NCI-H524 treated with DMSO at 0.1 percent for 48 hours (cell line): ENCODE measurements at places on chromosomes 11 and 22.

DNA sequence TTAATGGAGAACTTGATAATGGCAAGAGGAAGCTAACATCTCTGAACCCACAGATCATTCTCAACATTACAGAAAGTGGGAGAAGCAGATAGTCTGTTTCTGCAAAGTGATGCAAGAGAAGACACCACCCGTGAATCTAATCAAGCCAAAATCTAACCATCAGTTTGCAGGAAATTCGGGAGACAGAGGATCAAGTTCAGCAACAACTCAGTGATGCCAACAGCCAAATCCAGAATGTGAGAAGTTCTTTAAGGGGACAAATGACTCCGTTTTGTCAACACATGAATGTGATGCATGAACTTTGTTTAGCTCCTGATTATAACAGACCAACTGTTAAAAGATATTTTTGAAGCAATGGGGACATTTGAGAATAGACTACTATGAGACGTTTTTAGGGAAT lies 95.2 kb upstream of the LDLRAD3 start:
- DNase-seq, result no peak

DNA sequence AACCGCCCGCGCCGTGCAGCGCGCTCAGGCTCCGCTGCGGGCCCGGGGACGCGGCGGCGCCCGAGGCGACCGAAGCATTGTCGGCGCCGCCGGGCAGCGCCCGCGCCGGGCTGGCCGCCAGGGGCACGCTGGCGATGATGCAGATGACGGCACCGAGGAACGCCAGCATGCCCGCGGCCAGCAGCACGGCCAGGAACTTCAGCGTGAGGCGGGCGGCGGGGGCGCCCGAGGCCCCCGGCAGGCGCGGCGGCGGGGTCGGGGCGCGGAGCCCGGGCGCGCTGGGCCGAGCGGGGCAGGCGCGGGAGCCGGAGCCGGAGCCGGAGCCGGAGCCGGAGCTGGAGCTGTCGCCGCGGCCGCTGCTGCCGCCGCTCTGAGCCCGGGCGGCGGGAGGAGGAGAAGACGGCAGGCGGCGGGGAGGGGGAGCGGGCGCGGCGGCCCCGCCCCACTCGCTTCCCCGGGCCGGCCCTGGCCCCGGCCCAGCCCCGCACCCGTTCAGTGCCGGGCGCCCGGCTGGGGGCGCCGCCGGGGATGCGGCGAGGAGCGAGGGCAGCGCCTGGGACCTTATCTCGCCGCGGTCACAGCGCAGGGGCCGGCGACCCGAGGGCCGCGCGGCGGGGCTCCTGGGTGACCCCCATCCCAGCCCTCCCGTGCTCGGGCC lies at the start of gene NPTXR:
TSS of gene NPTXR (minus strand) at position 372 of the 658 bp plus-strand sequence.
- no peak for DNase-seq

DNA sequence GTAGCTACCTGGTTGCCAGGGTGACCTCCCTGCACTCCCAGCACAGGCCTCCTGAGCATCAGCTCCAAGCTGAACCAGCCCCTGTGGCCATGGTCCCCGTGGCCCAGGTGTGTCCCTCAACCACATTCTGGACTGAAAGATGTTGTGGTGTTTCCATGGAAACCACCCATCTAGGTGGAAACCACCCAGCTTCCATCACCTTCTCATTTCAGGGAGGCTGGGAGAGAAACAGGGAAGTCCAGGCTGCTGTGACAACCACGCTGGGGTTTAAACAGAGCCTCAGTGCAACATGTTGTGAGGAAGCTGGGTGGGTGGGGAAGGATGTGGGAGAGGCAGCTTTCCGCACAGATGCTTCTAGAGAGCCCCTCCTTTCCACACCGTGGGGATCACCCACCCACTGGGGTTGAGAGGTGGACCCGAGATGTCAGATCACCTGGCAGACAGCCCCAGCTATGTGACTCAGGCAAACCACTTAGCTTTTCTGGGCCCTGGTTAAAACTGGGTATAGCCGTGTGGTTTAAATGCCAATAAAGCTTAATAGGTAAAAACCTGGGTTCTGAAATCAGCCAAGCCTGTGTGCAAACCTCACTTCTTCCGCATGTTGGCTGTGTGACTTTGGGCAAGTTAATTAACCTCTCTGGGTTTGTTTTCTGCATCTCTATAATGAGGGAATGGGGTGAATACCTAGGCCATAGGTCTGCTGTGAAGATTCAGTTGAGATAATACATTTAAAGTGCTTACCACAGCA lies 46.4 kb downstream of the CD82 start:
- DNase-seq, result no peak

GRCh38 chr11:112999520-112999919 lies 38.3 kb downstream of the NCAM1 start:
- DNase-seq, result no peak

DNA sequence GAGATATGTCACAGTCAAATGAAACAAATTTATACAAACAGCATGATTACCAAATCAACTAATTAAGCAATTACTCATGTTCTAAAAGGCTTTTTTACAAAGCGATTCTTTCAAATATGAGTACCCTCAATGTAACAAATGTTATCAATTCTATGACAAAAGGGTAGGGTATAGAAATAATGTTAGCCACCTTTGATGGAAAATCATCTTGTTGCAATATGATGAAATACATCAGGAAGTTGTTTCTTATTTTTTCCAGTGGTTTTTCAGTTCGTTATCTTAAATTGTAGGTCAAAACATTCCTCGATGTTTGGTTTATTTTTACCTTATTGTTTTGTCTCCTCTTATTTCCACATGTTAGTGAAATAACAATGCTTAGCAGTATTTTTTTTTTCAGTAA lies 6.5 kb downstream of the ARHGEF12 start:
- no peak for DNase-seq

- DNase-seq, result no peak
Observed at GRCh38 chr22:17734187-17734586, 40.1 kb downstream of the BID start.

GRCh38 chr11:116217006-116217405 lies 555.8 kb downstream of the BUD13 start:
- DNase-seq, result no peak

DNA sequence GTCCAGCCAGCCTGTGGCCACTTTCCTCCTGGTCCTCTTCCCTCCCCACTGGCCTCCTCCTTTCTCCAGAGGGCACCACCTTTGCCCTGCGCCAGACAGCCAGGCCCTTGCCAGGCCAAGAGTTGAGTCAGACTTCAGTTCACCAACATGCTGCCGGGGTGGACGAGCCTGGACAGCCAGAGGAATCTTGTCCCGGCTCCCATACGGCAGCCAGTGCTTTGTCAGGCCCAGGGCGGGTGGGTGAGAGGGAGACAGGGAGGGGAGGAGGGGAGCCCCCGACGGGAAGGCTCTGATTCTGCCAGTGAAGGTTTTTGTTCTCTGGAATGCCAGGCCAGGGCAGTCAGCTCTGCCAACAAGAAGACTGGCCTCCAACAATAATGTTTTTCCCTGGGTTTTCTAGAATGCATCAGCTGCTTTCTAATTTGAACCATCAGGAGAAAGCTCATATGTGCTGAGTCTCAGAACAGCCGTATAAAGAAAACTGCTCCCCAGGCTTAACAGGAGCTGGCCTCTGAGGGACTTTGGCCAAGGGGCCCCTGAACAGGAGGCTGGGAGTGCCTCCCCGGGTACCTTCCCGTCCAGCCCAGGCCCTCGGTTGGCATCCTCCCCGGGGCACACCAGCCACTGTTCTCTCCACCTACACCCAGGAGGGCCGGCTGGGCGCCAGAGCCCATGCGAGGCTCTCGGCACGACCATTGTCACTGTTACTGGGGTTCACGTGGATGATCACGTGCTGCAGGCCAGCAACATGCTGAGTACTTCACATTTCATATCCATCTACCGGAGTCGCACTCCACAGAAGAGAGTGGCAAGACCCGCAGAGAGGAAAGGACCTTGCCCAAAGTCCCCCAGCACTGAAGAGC lies 28.6 kb downstream of the LIF start:
- DNase-seq, result no peak

DNA sequence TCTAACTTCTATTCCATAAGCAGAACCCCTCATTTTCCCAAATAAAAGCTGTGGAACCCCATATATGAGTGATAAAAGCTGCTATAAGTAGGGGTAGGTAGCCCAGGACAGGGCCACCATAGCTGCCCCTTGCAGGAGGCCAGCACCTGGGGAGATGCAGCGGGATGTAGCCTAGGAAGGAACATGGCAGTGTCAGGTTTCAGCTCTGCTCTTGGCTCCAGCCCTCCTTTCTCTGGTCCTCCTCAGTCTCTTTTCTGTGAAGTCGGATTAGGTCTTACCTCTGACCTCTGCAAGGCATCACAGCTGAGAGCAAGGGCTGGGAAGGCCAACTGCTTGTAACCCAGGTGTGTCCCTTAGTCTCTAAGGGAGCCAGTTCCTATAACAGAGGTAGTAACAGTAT lies 135.6 kb downstream of the NAV2 start:
- no peak for DNase-seq

- no peak for DNase-seq
Observed at GRCh38 chr11:334264-334994, 13.8 kb upstream of the IFITM3 start.

GRCh38 chr11:64660205-64660604 lies 62.8 kb downstream of the NRXN2 start:
- DNase-seq, result no peak

DNA sequence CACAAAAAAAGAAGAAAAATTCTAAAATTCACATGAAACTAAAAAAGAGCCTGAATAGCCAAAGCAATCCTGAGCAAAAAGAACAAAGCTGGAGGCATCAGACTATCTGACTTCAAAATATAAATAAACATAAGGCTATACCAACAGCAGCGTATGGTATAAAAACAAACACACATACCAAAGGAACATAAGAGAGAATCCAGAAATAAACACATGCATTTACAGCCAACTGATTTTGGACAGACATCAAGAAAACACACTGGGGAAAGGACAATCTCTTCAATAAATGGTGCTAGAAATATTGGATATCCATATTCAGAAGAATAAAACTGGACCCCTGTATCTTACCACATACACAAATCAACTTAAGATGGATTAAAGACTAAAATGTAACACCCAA lies 2.8 kb upstream of the MTMR2 start:
- no peak for DNase-seq

GRCh38 chr22:31932863-31933262 lies 11.5 kb upstream of the YWHAH start:
- no peak for DNase-seq

DNA sequence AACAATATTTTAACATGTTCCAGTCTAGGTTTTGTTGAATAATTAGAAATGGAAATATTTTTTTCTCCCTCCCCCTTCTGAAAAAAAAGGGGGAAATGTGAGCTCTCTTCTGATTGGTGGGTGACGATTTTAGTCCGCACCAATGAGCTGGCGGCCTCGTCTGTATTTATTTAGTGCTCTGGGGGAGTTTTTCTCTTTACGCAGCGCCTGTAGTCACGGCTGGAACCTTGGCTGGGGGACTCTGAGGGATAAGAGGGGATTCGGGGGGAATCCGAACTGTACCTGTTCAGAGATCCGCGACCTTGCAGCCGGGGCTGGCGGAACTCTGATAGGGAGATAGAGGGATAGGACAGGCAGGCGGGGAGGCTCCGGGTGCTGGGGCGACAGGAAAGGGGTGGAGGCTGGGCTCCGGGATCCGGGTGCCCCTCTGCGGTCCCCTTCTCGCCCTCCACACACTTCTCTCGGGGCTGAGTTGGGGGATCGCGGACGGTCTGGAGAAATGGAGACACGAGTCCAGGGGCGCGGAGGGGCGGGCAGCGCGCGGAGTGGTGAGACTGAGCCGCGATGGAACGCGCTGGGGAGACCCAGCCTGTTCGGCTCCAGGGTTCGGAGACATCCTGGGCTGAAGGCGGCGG lies 99.7 kb upstream of the HSD17B12 start:
- DNase-seq, result peak; percentile 11

- DNase-seq, result no peak
Observed at GRCh38 chr11:65547446-65548125, 10.6 kb downstream of the LTBP3 start.

GRCh38 chr11:111520560-111520959 lies 6.0 kb downstream of the HOATZ start:
- no peak for DNase-seq

DNA sequence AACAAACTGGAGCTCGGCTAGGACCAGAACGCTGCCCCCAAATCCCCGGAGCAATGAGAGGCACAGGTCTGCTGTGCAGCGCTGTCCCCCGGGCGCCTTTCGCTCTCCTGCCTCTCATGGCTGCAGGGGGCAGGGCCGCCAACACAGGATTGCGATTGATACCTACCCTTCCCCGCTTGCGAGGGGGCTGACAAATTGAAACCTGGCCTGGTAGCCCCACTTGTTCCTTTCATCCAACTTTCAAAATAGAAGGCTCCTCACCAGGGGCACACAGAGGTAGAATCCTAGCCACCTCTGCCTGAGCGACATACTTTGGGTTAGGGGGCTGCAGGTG lies 642 bp upstream of the CASTOR1 start:
- no peak for DNase-seq

DNA sequence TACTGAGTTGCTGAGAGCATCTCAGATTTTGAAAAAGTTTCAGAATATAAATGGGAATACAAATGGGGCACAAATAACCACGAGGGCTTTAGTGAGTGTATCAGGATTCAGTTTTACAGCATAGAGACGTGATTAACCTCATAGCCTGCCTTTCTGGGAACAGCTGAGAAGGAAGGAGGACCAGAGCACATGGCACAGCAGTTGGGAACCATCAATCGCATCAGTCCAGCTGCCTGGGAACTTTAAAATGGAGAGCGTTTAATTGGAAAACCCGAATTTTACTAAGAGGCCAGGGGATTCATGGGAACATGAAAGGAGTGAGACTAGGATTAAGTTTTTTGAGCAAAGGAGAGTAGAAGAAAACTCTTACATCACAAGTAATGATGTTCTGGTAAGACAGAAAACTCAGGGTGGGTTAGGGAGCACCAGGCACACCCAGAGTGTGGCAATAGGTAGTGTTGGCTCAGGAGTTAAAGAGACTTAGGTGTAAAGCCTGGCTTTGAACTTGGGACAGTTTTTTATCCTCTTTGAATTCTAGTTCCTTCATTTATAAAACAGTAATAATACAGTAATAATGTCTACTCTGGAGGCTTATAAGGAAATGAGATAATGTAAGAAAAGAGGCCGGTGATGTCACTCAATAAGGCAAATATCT lies 40.2 kb downstream of the FZD4 start:
- no peak for DNase-seq

GRCh38 chr11:65315866-65316226 lies 1.2 kb downstream of the CDC42EP2 start:
- no peak for DNase-seq

DNA sequence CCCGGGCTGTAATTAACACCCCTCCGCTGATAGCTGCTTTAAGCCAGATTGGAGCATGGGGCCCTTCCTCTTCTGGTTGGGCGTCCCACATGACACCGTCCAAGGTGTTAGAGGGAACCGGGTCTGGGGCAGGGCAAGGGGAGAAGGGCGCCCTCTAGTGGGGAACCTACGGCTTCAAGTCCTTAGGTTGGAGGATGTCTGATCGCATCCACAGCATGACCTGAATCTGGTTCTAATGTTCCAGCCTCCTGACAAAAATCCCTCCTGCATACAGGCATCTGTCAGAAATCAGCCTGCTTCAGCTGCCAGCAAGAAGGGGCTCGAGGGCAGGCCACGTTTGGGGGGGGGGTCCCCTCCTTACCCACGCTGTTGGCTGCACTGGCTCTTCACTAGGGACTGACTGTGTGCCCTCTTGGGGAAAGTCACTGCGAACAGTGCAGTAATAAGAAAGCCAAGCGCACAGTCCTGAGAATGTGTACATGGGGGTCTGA lies 94.2 kb upstream of the TBCEL start:
- peak; percentile 24 for DNase-seq
